Activated CD8-positive, alpha-beta memory T cell treated with anti-CD3 and anti-CD28 coated beads for 1 hour (primary cell): ENCODE measurements at places on chromosomes 4 and X.

- no peak for DNase-seq
Observed at GRCh38 chr4:157973297-157973696, 199.5 kb downstream of the GASK1B start.

GRCh38 chr4:59553063-59553720, 1646.9 kb upstream of the ADGRL3 start:
- DNase-seq: no peak

DNA sequence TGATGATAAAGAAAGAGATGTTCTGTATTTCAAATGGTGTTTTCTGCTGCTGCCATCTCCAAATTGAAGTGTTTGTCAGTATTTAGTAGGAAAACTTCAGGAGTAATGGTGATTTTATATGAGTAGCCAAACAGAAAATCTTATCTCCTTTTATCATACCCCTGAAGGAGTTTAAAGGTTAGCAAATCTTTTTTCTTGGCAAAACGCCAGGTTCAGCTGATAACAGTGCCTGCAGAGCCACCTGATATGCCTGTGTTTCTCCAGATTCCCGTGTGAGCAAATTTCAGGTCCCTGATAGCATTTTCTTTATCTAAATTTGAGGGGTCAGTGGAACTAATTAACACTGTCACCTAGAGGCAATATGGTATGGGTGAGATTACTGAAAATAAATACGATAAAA, 65.8 kb upstream of the ETNPPL start:
- DNase-seq: no peak

- no peak for DNase-seq
Observed at GRCh38 chrX:55187281-55187680, 32.9 kb upstream of the PAGE5 start.

- DNase-seq: no peak
Observed at GRCh38 chr4:177246641-177247584, 62.8 kb upstream of the NEIL3 start.

- no peak for DNase-seq
Observed at GRCh38 chrX:23317799-23318724, 16.6 kb upstream of the PTCHD1 start.

DNA sequence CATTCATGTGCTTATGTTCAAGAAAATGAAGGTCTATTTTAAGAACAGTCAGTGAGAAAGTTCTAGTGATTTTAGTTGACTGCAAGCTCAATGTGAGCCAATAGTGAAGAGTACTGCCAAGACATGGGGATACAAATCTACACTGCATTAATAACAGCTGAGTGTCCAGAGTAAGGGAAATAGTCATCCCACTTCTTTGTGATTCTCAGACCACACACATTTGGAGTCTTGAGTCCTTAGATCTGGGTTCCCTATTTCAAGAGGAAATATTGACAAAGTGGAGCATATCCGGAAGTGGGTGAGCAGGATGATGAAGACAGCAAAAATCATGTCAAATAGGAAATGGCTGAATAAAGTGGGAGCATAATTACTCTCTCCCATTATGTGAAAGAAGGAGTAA, 171.1 kb downstream of the LARP7 start:
- no peak for DNase-seq

DNA sequence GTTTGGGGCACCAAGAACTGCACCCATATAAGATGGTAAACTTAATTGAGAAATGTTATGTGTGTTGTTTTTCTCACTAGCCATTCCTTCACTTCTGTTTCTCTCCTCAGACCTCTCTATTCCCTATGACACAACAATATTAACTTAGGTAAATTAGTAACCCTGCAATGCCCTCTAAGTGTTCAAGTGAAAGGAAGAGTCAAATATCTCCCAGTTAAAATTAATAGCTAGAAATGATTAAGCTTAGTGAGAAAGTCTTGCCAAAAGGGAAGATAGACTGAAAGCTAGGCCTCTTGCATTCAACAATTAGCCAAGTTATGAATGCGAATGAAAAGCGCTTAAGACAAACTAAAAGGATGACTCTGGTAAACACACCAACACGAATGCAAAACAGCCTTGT, 132.9 kb upstream of the KLF8 start:
- DNase-seq: no peak
